ENCODE measurements at places on chromosomes 2 and 18.

DNA sequence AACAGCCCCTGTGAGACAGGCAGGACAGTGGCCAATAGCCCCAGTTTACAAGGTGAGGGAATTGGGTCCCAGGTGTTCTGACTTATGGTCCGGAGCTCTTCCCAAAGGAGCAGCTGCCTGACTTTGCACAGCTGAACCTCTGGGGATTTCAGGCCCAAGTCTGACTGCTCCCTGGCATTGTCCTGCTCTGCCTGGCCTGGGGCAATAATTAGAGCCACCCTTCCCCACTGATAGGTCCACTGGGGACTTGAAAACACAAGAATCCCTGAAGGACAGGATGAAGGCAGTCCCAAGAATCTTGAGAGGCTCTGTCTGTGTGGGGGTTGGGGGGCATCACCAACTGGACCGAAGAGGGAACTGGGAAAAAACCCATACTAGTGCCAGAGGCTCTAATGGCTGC, 3.7 kb upstream of the FEV start:
- no peak for DNase-seq

DNA sequence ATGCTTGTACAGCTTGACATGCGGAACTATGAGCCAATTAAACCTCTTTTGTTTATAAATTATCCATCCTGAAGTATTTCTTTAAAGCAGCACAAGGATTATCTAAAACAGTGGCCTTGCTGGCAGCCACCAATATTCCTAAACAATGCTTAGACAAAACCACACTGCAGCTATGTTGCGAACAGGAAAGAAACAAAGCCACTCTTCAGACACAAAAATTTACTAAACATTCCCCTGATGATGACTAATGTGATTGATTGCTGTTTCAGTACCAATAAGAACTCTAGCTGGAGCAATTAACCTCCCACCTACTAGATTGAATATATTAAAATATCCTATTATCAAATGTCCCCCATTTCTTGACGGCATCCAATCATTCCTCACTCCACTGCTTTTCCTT, 325.8 kb upstream of the REG3G start:
- DNase-seq: no peak

DNA sequence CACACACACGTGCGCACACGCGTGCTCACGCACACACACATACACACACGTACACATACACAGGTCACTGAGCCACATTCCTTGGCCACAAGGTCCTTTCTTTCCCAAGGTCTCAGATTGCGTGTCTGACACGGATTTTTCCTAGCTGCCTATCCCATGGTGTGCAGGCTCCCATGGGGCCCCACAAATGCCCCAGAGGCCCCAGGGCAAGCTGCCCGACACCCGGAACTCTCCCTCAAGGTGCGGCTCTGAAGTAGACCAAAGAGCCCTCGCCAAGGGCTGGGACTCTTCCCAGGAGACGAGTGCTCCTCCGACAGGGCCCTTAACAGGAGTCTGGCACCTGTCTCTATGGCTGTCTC, 46.7 kb downstream of the SDC1 start:
- DNase-seq: no peak

- no peak for DNase-seq
These were observed 75.4 kb downstream of the NCK2 start for GRCh38 chr2:105820151-105820550.

DNA sequence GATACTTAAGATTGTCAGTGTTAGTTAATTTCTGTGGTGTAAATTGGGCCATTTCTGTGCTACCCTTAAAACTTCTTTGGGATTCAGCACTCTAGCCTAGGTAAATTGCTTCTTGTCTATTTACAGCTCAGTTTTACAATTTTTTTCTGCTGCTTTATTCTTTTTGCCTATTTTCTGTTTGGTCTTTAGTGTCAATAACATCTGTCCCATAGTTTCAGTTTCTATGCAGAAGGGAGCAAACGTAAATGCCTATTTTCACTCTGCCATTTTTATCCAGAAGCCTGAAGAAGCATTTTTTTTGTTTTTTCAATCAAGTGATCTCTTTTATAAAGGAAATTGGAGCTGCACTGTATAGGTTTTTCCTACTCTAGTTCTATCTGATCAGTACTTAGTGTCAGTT, 564.9 kb upstream of the MEX3C start:
- no peak for DNase-seq

DNA sequence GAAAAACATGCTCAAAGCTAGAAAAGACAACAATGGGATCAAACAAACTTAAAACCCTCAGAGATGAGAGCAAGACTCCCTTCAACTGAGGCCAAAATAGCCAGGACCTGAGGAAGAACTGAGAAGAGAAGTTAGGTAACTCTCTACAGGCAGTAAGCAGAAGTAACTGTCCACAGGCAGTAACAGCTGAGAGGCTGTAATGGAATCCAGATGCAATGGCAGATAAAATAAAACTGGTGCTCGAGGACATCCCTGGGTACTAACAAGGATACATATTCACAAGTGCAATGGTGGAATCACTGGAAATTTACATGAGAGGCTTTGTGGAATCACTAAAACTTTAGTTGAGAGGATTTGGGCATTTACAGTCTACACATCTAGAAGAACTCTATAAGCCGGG, 30.4 kb upstream of the C2orf66 start:
- no peak for DNase-seq

DNA sequence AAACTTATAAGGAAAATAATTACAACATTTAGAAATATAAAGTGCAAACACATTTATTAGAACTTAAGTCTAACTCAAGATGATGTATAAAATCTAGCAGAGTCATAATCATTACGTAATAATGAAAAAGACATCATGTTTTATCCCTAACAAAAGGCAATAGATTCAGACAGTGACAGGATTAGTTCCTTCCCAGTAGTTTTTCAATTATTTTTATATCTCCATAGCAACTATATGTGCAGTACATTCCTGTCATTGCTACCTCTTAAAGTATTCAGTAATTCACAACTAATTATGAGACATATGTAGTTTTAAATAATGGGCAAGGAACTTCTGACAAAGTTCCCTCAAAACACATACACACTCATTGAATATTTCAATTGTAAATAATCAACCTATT, 687.9 kb downstream of the CCDC85A start:
- no peak for DNase-seq

DNA sequence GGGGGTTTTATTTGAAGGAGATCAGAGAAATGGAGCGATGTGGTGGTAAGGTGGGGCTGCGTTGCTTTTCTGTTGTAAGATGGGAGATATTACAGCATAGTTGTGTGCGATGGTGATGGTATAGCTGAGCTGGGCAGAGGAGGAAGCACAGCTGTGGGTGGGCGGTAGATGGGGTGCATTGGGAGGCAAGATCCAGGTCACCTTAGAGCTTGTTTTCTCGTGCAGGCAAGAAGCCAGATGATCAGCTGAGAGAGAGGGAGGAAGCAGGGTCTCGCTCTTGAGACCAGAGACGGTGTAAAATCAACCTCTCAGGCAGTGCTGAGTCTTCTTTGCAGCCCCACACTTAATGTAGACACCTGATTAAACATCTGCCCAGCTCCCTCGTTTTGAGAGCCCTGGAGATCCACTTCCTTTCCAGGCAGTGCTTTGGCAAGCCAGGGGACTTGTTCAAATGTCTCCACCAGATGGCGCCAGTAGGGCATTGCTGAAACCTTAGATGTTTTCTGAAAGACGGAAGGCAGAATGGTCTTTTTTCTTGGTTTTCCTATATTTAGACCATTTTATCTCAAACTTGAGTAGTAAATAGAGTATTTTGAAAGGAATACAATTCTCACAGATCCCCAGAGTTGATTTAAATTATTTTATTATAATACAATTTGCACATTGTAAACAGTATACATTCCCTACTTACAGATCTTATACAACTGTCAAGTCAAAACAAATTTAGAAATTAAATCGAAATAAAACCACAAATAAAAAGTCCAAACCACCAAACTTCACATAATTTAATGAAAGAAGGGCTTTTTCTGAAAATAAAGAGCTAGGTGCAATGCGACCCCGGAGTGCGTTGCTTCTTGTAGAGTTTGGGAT, 21.1 kb upstream of the LYPD6B start:
- peak; percentile 71 for DNase-seq

- DNase-seq: no peak
These were observed 73.0 kb downstream of the NCAPH start for GRCh38 chr2:96408616-96409015.

DNA sequence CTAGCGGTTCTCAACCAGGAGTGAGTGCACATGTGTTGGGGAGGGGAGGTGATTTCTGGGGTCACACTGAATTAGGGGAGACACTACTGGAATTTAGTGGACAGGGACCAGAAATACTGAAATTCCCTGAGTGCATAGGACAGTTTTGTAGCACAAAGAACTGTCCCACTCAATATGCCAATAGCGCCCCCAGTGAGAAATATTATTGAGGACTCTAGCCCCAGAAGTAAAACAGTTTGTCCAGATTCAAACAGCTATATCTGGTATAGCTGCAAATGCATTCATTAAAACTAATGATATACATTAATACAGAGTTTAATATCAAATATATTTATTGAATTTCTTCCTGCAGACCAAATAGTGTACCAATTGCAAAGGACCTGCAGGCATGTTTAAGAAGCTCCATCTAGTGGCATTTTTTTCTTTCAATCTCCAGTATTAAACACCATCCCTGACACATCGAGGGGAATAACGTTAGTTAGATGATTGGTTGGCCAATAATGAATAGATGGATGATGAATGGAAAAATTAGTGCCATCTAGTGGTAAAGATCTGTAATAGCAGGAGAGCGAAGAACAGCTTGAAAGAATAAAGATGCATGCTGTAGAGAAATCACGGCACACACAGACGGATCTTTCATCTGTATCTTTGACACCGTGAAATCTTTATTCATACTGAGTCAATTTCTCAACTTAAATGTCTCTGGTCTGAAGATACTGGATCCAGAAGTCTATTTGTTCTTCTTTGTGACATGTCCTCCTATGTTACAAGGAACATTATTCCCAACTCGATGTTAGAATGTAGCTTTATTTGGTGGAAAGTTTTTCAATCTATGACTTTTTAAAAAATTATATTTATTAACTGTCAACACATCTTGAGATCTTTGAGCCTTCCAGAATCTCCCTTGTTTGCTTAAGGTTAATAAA, 62.5 kb downstream of the DHRS9 start:
- no peak for DNase-seq

- DNase-seq: no peak
These were observed 236.4 kb downstream of the PIEZO2 start for GRCh38 chr18:10912790-10913545.

DNA sequence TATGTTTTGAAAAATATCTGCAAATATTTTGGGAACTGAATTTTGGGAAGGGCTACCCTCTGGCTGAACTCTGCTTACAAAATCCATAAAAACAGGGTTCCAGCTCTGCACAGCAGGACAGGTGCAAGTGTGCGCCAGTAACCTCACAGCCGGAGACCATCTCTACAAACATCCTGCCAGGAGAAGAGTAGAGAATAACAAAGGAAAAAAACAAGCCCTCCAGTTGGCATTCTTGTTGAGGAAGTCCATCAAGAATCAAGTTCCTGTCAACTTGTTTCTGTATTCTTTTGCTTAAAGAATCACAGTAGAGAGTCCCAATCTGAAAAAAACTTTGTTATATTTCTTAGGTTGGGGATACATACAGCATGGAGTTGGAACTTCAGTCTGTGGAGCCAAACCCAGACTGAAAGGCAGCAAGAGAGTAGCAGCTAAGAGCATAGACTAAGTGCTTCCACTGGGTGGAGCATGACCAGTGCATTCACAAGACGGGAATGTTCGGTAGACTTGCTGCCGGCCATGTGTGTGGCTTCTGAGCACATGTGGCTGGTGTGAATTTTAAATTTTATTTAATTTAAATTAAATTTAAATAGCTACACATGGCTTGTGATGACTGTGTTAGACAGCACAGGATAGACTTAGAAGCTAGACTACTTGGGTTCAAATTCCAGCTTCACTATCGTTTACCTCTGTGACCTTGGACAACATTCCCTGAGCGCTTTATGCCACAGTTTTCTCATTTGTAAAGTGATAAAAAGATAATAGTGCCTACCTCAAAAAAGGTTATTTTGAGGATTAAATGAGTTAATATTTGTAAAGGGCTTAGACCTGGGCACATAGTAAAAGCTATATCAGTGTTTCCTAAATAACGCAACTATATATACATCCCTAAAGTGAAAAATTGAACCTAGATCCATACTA, 41.9 kb downstream of the SPTBN1 start:
- DNase-seq: no peak

GRCh38 chr2:159052157-159052601, 83.7 kb downstream of the TANC1 start:
- no peak for DNase-seq

DNA sequence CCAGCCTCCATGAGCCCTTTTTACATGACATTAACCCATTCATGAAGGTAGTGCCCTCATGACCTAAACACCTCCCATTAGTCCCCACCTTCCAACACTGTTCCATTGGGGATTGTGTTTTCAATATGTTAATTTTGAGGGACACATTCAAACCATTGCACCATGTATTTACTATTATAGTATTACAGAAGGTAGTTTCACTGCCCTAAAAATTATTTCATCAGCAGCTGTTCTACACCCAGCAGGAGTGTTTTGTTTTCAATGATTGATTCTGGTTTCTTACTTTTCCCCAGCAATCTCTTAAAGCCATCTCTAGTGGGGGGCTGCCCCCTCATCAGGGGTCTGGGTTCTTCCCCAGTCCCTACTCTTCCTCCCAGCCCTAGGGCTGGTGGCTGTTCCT, 71.9 kb downstream of the CERS6 start:
- no peak for DNase-seq

- DNase-seq: no peak
These were observed 11.2 kb upstream of the SCYGR5 start for GRCh38 chr2:227655454-227655853.

GRCh38 chr18:74896390-74896991, 298.8 kb downstream of the ZNF407 start:
- peak; percentile 24 for DNase-seq

DNA sequence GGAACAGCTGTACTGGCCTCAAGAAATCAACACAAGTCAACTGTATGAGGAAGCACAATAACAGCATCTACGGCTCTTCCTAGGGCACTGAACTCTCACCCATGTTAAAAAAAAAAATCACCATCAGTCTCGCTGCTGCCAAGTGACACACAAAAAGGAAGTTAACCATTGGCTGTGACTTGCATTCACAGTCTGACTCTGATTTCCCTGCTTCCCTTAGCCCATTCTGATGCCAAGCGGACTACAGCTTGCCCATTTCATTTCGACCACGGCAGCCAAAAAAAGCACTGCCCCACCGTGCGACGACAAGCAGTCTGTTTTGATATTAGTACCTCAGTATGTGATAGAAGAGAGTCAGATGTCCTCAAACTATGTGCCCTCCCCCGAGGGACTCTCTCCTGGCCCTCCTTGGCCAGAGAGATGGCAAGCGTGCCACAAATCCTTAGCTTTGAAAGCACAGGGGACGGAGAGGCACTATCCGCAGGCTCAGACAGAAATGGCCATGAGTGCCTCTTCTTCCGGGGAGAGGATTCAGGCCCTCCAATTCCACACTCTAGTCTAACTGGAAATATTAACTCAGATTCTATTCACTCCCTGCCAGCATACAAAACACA, 250.0 kb downstream of the TCF4 start:
- no peak for DNase-seq
